ENCODE measurements at places on chromosomes 2 and 18.

- DNase-seq: no peak
Measured at GRCh38 chr2:37973615-37974353, 48.7 kb downstream of the RMDN2 start.

GRCh38 chr18:7946734-7947377 is 379.7 kb downstream of the PTPRM start:
- peak; percentile 44 for DNase-seq

DNA sequence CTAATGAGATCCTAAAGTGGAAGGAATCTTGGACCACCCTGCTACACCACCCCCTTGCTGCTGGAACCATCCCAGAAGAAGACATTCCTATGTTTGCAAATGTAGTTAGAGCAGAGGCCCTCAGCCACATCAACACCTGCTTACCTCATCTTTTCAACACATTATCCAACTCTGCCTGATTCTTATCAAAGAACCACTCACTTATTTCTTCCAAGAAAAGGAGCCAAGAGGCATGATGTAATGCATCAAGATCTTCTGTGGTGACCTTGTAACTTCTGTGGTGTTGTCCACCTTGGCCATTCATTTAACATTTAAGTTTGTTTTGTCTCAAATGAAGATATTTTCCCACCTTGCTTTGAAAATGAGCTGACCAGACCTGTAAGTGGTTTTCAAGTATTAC is 338.1 kb downstream of the CTNNA2 start:
- no peak for DNase-seq

DNA sequence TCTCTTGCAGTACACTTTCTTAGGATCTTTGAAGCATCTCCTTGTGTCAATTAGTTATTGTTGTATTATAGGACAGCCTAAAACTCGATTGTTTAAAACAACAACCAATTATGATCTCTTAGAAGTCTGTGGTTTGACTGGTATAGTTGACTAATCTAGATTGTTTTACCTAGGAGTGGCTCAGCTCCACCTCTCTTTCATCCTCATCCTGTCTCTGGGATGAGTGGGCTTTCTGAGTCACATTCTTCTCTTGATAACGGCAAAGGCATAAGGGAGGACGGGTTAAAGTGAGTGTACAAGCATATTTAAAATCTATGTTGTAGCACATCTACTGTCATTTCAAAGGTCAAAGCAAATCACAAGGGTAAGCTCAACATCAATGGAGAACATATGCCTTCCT is 102.3 kb upstream of the GULP1 start:
- DNase-seq: no peak

DNA sequence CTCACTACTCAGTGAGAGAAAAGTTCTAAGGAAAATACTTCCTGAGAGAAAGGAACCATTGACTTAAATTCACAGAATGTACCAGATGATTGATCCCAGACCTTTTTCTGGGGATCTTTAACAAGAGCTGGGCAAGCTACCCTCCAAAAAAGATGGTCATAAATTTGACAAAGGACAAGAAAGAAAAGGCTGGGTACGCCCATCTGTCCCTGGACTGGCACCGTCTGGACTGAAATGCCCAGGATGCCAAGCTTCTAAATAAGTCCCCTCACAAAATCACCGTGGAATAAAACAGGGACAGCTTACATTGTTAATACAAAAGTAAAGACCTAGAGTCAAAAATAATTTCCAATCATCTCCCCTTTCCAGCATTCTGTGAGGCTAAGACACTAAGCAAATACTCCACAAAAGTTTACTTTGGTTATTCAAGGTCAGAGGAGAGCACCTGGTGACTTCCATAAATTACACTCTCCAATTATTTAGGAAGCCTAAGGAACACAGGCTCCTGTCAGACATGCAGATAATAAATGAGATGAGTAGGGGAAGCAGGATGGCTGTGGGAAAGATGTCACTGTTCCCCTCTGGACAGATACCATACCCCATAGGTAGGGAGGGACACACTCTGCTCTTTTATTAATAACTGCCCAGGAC is 69.9 kb downstream of the UXS1 start:
- no peak for DNase-seq

- no peak for DNase-seq
Measured at GRCh38 chr2:220452561-220452960, 825.1 kb downstream of the SLC4A3 start.

DNA sequence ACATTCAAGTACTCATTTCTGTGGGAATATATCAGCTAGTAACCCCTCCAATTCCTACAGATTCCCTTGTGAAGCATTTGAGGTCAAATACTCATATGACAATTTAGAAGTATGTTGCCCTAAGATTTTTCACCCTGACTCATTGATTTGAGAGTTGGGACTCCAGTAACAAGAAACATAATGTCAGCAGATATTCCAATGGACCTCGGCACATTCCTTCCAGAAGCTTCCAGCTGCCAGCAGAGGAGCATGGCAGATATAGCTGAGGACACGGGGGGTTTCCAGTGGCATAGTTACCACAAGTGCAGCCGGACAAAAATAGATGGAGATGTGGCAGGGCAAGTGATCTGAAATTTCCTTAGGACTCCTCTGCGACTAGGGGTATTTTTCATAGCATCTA is 101.9 kb upstream of the ARHGAP28 start:
- no peak for DNase-seq

DNA sequence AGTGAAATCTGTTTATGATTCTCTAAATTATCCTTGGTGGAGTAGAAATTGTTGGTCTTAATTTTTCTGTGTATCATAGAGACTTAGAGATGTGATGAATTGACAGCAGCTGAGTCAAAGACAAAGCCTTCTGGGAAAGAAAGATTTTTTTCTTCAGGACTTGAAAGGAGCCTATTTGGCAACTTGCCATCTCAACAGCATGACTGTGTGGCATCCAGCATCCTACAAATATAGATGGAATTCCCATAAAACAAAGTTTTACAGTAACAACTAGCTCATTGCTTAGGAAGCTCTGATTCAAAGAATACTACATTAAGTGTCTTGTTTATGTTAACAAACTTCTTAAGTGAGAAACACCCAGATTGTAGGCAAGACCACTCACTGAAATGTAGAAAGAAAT is 79.2 kb upstream of the SETBP1 start:
- no peak for DNase-seq

DNA sequence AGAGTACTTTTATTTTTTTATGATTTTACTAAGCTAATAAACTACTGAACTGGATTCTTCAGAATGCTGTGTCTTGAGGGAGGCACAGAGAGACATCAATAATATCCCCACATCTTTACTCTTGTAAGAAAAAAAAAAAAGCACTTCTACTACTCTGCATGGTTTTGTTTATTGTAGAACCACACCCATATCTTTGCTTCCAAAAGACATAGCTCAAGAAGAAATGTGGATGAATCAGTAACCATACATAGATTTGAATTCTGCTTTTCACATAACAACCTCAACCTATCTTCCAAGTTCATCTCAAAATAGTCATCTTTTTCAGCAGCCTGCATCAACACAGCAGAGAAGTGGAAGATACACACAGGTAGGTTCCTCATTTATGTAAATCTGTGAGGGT is 12.2 kb upstream of the COL5A2 start:
- DNase-seq: no peak

- DNase-seq: no peak
Measured at GRCh38 chr2:209976698-209977385, 25.6 kb upstream of the RPE start.

GRCh38 chr18:21997207-21998143 is 171.9 kb upstream of the GATA6 start:
- DNase-seq: no peak

DNA sequence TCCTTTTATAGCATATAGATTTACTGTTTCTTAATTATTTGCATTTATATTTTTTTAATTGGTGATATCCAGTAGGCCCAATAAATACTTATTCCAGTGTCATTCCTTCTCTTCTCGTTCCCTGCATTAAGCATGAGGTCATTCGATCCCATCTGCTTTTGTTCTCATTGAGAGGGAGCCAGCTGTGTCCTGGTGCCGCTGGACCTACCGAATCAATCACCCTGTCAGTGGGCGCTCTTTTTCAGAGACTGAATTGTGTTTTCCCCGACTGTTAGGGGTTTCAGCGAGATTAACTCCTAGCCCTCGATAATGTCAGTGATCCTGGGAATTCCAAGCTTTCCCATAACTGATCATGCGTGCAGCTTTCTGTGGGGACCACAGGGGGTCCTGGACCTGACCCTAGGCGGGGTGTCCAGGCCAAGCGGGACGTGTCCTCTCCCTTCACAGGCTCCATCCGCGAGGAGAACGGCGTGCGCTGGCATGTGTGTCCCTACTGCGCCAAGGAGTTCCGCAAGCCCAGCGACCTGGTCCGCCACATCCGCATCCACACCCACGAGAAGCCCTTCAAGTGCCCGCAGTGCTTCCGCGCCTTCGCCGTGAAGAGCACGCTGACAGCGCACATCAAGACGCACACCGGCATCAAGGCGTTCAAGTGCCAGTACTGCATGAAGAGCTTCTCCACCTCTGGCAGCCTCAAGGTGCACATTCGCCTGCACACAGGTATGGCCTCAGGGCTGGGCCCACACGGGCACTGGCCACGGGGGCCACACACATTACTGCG is 72.4 kb downstream of the ZNF236 start:
- DNase-seq: no peak

DNA sequence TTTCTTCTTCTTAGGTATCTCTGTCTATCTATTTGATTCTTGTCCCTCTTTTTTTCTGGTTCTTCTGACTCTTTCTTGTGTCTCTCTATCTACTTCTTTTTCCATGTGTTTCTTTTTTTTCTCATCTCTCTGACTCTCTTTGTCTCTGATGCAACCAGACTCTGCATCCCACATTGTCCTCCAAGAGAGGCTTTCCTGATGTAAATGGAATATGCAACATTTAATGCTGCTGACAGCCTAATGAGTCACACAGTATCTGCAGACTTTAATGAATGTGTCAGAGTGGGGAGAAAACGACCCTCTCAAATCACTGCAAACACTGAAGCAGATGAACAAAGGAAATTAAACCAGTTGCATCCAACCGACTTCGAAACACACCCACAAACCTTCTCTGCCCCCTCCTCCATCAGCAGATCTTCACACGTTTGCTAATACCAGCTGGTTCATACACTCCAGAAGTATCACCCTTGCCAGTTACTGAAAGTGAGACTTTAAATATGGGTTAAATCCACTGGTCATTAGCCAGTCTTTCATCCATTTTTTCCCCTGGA is 351.5 kb downstream of the TXNL1 start:
- no peak for DNase-seq

- DNase-seq: no peak
Measured at GRCh38 chr2:810397-810796, 133.2 kb upstream of the TMEM18 start.

GRCh38 chr2:136242687-136243277 is 124.8 kb upstream of the CXCR4 start:
- peak; percentile 64 for DNase-seq

DNA sequence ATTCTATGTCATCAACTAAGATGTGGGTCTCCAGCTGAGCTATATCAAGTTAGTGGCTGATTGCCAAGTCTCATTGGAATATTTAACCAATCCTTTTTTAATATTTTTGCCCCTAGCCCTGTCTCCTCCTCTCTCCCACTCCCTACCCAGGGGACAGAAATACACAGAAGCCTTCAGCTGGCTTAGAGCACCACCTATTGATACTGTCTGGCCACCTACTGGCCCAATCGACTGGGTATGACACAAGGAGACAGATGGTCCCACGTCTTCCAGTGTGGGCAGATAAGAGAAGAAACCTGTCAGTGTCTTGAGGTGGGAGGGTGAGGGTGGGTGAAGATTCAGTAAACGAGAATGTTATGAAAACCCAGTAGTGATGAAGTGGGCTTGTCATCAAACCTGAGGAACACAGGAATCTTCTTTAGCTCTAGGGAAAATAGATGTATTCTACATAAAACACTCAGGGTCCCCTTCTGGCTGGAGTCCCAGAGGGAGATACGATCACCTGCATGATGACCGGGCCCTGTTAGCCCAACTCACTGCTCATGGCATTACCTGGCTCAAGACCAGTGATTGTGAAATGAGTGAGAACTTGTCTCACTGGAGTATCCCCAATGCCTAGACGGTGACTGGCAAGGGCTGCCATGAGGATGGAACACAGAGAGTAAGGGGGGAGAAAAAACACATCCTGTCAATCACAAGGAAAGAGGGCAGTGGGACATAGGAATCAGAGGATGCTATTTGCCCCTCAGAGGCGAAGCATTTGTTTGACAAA is 26.7 kb downstream of the POLR1A start:
- peak; percentile 25 for DNase-seq

DNA sequence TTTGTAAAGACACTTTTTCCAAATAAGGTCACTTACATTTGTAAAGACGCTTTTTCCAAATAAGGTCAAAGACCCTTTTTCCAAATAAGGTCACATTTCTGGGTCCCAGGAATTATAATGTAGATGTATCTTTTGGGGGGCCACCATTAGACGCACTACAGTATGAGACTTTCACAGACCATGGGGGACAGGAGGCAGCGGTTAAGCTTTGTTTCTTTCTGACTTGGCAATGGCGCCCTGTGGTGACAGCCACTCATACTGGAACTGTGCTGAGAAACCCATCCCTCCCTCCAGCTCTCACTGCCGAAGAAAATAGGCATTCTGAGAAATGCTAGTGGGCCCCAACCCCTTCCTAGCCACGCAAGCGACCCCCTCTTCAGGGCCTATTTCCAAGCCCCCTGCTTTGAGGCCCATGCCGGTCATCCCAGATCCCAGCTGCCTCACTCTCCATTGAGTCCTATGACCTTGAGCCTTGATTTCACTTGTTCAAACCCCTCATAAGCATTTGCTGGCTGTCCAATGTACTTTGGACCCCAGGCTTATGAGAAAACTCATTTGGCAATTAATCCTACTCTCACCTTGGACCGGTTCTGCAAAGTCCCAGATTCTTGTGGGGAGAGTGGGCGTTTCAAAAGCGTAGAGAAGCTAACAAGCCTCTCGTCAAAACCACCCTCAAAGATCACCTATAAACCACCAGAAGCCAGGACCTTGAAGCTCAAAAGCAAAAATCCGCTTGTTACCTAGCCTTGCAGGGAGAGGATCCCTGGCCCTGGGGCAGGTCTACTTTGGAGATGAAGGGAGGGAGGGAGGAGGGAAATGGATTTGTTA is 11.3 kb upstream of the SPATA3 start:
- DNase-seq: peak; percentile 85

DNA sequence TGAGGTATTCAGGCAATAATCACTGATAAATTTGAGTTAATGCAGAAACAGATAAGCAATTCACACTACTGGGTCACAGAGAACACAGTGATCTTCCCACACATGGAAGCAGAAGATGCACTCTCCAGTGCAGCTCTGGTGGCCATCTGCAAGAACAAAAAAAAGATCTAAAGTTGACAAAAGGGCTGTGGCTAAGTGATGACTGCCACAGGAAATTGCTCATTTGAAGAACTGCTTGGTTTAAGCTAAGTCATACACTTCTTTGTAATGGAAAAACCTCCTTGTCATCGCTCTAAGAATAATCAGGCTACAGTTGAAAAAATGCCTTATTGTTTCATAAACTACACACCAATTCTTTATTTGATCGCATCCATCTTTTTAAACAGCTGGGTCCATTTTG is 115.1 kb downstream of the DTNB start:
- DNase-seq: peak; percentile 67

DNA sequence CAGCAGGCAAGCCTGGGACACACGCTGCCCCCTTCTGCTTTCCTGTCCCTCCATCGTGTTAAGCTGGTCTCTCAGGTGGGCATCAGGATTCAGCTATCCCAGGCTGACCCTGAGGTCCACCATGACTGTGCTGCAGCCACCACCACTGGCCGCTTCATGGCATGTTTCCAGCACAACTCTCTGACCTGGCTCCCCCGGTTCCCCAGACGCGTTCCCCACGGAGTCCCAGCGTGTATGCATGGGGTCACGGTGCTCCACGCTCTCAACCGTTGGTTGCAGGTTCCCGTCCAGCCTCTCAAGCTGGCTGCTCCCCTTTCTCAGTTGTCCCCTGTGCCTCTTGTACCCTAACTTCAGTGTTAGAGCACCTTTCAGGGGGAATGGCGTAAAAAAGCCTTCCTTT is 20.3 kb downstream of the HPCAL1 start:
- no peak for DNase-seq

GRCh38 chr2:219616550-219616949 is 10.9 kb upstream of the SLC4A3 start:
- DNase-seq: no peak
